Stimulated activated effector memory CD8-positive, alpha-beta T cell treated with anti-CD3 and anti-CD28 coated beads, Interleukin-12 subunit alpha, Interleukin-12 subunit beta, amount 100 ng/mL, for 72 hours (primary cell): ENCODE measurements at places on chromosomes 13 and 19.

DNA sequence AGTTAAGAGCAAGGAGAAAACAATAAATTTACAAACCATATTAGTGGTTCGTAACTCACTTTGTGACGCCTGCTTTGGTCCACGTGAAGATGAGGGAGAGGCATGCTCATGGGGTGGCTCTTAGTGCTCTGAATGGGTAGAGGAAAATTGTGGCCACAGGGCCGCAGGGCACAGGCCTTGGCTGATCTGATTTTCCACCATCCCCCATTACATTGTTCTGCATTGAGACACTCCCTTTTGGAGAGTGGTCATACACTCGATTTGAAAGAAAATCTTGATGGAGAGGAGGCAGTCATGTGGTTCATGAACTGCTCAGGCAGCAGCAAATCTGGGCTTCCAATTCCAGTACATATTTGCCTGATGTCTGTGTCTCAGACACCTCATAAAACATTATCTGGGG, 815.2 kb downstream of the UQCRFS1 start:
- DNase-seq = no peak

GRCh38 chr13:80499536-80500290, 158.8 kb upstream of the SPRY2 start:
- DNase-seq = no peak

DNA sequence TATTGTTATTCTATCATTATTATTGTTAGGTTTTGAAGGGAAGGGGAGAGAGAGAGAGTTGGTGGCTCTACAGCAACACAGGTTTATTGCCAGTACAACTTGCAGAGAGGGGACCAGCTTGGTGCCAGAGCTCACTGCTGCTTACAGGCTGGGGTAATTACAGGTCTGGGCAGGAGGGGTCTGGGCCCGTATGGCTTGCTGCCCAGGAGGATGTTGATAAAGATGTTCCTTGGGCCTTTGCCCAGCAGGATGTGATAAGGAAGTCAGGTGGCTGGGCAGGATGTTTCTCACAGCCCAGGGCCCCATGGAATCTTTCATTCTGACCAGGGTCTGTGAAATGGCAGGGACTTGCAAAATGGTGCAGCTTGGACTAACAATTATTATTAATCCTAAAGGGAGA, 64.2 kb upstream of the ZNF599 start:
- no peak for DNase-seq

DNA sequence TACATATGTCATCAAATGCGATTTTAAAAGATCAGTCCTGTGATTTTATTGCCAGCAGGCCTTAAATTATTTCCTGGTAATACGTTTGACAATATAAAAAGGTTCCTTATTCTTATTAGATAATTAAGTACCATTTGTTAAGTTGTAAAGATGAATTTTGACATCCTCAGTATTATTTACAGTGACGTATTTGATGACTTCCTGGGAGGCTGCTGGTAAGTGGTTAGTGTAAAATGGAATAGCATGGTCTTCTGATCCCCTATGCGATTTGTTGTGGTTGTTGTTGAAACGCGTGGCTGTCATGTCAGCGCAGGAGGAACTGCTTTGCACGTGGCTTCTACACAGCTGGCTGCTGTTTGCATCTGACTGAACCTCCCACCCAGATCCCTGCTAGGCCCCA, 99.7 kb downstream of the DCLK1 start:
- no peak for DNase-seq

DNA sequence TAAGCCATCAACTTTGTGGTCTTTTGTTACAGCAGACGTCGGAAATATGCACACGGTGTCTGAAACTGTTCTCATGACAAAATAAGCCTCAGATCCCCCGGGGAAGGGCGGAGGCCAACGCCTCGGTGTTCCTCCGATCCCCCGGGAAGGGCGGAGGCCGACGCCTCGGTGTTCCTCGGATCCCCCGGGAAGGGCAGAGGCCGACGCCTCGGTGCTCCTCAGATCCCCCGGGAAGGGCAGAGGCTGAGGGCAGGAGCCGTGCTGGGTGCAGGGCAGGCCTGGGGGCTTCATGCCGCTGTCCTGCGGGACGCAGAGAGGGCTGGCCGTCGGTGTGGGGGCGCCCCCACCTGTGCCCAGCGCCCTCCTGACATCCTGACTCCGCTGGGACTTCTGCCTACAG, 4.7 kb downstream of the FGF22 start:
- no peak for DNase-seq

GRCh38 chr19:33273881-33274662, 28.3 kb downstream of the CEBPA start:
- DNase-seq = no peak

DNA sequence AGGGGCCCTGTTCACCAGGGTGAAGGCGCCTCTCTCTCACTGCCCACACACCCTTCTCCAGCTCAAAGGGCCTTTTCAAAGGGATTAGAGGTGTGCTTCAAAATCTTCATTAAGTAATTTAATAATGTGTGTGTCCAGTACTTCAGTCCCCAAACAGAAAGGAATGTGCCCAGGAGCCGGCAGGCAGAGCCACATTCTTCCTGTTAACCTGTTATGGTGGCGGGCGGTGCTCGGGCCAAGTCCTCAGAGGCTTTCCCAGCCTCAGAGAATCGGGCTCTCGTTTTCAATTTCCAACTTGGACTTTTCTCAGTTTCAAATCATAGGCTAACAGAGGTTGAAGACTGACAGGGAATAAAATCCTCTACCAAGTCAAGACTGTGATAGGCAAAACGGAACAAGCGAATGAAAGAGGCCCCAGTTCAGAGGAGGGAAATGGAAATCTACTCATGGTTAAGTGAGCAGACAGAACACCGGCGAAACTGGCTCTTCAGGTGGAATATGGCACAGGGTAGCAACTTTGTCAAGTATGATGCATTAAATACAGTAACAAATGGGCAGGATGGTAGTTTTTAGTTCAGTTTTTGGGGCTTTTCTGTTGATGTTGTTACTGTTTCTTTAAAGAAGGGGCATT, 68.6 kb downstream of the FOXO1 start:
- DNase-seq = peak; percentile 42

GRCh38 chr19:2636897-2637683, 65.4 kb downstream of the GNG7 start:
- peak; percentile 72 for DNase-seq

DNA sequence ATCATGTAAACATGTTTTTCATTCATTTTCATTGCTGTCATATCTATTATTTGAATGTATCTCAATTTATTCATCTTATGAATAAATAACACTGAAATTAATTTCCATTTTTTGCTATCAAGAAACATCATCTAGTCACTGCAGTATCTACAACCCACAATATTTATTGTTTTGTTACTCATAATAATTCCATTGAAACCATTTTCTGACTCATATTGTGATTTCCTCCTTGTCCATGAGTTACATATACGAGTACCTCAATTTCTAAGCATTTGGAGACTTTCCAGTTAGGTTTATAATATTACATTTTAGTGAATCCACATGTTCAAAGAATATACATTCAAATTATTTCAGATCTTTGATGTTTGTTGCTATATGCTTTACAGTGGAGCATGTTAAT, 1524.0 kb downstream of the SLITRK1 start:
- no peak for DNase-seq

GRCh38 chr13:48595431-48596429, 58.0 kb upstream of the CYSLTR2 start:
- peak; percentile 56 for DNase-seq

DNA sequence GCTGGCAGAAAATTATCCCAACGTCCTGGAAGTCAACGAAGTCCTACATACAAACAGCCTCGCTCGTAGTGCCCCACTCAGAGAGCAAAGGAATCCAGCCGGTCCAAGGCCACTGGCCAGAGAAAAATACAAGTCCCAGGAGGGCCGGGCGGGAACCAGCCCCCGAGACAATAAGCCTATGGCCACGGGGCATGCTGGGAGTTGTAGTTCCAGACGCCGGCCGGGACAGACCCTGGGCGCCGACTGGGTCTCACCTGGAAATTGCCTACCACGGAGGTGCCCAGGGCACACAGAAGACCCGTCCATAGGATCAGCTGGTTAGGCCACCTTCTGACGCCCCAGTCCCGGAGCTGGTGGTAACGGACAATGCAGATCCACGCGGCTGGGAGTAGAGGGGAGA, 5.4 kb downstream of the TMEM150B start:
- DNase-seq = no peak

DNA sequence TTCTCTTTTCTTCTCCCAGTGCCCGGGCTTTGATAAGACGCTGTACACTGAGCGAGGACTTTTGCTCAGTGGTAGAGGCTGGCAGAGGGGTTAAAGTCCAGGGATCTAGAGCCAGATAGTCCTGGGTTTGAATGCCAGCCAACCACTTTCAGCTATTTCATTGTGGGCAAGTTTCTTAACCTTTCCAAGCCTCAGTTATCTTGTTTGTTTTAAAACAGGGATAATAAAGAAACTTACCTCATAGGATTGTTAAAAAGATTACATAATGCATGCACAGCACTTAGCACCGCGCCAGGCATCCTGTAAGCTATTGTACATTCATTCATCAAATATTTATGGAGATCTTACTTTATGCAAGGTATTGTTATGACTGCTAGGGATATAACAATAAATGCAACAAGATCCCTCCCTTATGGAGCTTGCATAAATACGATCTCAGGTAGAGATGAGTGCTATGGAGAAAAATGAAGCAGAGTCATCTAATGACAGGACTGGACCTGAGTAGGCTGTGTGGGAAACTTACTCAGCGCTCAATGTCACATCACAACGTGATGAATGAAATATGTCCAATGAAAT, 70.8 kb downstream of the LNX2 start:
- DNase-seq = no peak

DNA sequence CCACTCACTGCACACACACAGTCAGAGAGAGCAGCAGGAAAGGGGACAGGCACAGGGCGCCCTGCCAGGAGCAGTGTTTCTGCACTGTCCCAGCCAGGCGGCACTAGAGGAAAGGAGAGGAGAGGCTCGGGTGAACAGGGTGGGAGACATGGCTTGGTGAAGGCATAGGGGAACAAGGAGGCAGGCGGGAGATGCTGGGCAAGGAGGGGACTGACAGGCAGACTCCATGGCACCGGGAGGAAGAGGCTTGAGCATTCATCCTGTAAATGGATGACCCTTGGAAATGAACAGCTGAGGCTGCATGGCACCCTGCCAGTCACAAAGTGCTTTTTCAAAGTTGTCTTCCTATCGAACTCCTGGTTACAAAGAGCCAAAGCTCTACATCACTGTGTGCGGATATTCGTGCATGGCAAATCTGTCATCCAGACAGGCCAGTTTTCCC, 22.4 kb downstream of the MED26 start:
- DNase-seq = no peak

GRCh38 chr13:23623394-23623793, 53.2 kb downstream of the TNFRSF19 start:
- no peak for DNase-seq

DNA sequence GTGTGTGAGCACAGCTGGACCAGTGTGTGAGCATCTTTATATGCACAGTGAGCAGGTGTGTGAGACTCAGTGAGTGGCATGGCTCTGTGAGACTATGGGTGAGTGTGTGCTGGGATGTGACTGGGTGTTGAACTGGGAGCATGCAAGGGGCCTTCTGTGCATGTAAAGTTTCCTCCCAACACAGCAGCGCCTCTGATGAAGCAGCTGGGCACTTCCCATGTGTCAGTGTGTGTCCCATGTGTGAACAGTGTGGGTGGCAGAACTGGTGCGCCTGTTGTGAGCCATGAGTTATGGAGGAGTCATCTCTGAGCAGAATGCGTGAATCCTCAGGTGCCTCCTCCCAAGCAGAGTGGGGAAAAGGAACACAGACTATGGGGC, 24.1 kb downstream of the LGALS16 start:
- DNase-seq = no peak

DNA sequence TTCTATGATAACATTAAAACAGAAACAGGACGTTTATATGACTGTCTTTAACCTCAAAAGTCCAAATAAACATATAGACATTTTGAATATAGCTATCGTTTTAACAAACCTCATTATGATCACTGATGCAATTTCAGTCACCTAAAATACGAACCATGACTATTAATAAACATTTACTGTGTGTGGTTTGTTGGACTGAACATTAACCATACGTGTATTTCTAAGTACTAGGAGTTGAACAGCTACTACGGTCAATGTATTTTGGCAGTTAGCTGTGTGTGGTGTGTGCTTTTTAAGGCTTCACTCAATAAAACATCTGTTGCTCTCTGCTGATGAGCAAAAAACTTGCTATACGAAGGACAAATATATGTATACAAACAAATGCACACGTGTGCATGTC, 281.4 kb downstream of the ABCC4 start:
- DNase-seq = no peak

DNA sequence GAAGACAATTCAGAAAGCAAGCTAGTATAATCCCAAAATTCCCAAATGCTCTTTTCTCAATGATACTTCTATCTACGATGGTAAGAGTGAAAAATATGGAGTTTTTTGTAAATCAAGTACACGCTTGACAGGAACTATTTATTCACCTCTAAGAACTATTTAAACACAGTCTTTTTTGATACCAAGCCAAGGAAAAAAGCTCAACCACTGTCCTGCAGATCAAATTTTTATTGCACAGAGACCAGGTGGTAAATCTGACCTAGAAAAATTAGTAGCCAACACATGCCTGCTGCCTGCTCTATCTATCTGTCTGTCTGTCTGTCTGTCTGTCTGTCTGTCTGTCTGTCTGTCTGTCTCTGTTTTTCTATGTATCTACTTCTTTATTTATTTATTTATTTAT, 292.2 kb downstream of the MZT1 start:
- DNase-seq = no peak

- DNase-seq = no peak
These were observed 85.7 kb downstream of the TM9SF2 start for GRCh38 chr13:99587021-99587420.

GRCh38 chr13:43676320-43676719, 110.5 kb downstream of the ENOX1 start:
- DNase-seq = no peak

- DNase-seq = no peak
These were observed 56.7 kb downstream of the AKAP11 start for GRCh38 chr13:42328672-42329071.

GRCh38 chr13:99205621-99206220, 5.1 kb downstream of the UBAC2 start:
- DNase-seq = peak; percentile 46
